Lung microvascular endothelial cell (primary cell): ENCODE measurements at places on chromosomes 16 and 17. TPM values are rescaled to one million over a fixed set of nuclear protein-coding genes. Genes with fewer than 3 reads are reported as not detected.

DNA sequence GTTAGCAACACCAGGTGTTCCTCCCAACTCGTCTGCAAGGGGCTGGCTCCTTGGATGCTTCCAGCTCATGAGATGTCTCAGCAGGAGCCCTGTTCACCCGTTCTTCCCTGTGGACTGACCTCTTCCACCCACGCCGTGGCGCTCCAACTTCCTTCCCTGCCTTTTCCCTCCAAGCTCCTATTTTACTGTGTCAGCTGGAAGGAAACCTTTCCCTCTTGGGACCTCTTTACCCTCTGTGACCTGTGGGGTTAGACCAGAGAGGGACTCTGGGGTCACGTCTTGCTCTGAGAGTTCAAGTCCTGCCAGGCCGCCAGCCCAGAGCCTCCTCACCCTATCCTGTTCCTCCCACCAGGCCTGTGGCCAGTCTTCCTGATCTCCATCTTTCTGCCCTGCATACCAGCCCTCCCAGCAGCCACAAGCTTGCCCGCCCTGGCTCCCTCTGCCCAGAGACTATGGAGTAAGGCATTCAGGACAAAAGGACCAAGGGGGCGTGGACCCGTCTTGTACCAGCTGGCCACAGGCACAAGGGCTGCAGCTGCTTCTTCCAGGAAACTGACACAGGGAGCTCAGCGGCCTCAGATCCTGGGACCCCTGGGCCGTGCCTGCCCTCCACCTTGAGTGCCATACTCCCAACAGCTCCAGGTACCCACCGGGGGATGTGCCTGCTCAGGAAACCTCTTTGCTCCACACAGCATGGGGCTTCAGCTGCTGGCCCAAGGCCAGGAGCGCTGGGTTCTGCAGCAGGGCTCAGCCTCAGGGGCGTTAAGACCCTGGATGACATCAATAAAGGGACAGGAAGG is 3.0 kb downstream of the PAQR4 start:
- no peak for DNase-seq

DNA sequence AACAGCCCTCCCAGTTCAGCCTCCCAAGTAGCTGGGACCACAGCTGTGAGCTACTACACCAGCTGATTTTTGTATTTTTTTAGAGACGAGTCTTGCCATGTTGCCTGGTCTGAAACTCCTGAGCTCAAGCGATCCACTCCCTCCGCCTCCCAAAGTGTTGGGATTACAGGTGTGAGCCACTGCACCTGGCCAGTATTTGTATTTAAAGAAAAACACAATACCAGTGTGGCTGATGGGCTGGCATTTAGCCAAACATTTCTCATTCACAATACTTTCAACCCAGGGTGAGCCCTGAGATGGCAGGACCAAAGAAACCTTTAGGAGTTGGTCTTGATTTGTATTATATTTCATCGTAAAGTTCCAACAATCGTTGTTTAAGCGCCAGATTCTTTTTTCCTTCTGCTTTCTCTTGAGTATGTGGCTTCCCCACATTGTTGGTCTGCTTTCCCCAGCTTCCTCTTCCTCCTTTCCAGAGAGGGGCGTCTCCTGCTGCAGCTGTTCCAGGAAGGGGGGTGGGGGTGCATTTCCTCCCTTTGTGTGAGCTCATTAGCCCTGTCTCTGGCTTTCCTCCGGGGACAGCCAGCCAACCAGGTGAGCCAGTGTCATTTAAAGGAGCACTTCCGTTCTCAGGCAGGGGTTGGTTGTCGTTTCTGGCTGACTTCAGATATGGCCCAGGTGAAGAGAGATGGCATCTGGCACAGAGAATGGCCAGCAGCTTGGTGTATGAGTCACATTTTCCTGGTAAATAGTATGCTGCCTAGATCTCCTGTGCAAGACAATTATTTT is 79.9 kb downstream of the GPRC5B start:
- DNase-seq: peak; percentile 93

Gene LGALS9B
- not detected in 2 replicates for total RNA-seq

DNA sequence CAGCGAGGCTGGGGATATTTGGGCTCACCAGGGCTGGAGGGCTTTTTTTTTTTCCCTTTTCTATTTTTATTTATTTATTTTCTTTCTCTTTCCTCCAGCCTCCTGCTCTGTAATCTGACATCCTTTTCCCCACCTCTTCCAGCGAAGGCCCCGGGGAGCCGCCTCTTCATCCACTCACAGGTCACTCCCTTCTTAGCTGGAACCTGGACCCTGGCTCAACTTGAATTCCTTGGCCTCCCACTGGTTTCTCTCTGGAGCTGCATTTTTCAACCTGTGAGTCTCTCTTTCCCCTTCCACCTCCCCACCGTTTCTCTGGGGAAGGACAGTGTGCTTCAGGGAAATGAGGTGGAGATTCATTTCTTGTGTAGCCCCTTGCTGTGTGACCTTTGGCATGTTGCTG is 82.0 kb downstream of the MRM1 start:
- no peak for DNase-seq

DNA sequence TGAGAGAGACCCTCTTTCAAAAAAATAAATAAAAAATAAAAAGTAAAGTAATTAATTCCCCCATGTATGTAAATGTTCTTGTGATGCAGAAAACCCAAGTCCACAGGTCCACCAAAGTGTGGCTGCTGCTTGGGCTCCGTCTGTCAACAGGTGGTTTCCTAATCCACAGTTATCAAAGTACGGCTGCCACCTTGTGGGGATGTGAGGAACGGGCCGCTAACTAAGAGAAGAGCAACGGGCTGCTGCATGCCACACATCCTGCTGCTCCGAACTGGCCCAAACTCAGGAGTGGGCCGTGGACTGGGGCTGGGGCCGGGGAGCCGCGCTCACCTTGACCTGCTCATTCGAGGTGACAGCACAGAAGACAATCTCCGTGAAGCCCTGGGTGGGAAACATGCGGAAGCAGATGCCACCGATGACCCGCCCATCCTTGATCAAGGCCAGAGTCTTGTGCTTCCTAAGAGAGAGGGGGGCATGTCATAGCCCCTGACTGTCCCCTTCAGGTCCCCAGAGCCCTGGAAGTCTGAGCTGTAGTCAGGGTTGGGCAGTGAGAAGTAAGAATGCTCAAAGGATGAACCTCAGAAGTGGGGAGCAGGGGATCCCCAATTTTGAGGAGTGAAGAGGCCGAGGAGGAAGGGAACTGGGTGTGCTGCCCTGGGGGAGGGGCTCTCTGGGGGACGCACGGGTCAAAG is 4.3 kb downstream of the KAT2A start:
- peak; percentile 86 for DNase-seq

- no peak for DNase-seq
Observed at GRCh38 chr17:51355441-51356410, 95.4 kb downstream of the UTP18 start.

DNA sequence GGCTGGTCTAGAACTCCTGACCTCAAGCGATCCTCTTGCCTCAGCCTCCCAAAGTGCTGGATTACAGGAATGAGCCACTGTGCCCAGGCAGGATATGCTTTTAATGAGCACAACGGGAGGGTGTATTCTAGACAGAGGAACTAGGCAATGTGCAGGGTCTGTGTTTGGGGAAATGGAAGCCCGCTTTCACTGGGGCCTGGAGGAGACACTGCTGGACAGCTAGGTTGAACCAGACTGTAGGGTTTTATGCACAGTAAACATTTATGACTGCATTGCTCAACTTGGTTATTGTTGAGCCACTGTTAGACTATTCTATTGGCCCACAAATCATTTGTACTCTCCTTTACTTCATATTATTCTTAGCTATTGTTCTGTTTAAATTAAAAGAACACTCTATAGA is 10.2 kb upstream of the SIAH1 start:
- DNase-seq: no peak
